Activated CD4-positive, CD25-positive, alpha-beta regulatory T cell (primary cell): ENCODE measurements at places on chromosomes 7 and 10.

DNA sequence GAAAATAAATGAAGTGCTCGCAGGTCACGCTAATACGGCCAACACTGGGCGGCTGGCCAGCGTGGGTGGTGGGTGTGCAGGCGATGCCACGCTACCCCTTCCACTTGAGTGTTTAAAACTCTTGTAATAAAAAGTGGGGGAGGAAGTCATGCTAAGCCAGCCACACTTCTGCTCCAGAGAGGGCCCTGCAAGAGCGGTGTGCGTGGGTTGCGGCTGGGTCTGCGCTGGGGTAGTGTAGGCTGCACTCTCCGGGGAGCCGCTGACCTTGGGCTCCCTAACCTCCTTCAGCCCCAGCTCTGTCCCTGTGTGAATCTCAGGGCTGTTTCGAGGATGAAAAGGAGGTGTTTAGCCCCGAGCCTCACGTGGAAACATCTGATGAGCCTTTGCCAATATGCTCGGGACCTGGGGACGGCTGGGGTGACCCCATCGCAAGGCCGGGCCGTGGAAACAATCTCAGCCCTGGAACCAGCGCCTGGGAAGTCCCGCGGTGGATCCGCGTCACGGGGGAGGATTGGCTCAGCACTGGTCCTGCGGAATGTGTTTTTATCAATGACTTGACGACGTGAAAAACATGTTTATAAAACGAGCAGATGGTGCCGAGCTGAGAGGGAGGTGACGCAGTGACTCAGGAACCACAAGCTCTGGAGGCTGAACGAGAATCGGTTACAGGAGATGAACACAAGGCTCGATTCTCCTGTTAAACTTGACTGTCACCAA, 278.5 kb downstream of the DNAJB6 start:
- no peak for DNase-seq

GRCh38 chr7:30879139-30880124, 32.2 kb upstream of the AQP1 start:
- no peak for DNase-seq

GRCh38 chr7:48311464-48312100, 140.3 kb downstream of the ABCA13 start:
- DNase-seq: no peak

DNA sequence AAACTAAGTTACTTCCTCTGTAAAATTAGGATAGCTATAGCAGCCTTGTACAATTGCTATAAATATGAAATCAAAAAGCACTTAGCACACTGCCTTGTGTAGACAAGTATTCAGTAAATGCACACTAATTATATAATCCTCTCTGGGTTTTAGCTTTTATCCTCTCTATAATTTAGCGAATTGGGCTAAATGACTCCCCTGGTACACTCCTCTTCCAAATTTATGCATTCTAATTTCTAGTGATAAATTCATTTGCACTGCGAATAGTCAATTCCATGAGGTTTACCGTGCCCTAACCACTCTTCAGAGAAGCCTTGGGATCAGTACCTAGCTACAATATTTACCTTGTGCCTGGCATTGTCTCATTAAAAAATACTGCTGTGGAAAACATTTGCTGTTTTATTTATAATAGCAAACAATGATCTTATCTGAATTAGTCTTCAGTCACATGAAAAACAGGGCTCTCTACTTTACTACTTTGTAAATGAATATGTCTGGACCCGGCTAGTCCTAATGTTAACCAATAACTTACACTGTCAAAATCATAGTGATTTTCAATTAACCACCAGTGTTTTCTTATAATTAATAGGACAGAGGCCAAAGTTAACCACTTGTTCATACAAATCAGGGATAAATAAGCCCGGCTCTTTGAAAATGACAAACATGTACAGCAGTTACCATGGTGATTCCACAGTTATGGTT, 577.9 kb downstream of the IPMK start:
- no peak for DNase-seq
